ENCODE measurements at places on chromosomes 5 and 9.

- DNase-seq, result no peak
These were observed at the start of gene CMYA5 for GRCh38 chr5:79689541-79690466. Gene CMYA5, plus strand, starts transcription at chr5:79689836. Its CDS starts 72 bp downstream, at chr5:79689908.

GRCh38 chr5:24909210-24909609 lies 264.4 kb upstream of the CDH10 start:
- DNase-seq, result no peak

DNA sequence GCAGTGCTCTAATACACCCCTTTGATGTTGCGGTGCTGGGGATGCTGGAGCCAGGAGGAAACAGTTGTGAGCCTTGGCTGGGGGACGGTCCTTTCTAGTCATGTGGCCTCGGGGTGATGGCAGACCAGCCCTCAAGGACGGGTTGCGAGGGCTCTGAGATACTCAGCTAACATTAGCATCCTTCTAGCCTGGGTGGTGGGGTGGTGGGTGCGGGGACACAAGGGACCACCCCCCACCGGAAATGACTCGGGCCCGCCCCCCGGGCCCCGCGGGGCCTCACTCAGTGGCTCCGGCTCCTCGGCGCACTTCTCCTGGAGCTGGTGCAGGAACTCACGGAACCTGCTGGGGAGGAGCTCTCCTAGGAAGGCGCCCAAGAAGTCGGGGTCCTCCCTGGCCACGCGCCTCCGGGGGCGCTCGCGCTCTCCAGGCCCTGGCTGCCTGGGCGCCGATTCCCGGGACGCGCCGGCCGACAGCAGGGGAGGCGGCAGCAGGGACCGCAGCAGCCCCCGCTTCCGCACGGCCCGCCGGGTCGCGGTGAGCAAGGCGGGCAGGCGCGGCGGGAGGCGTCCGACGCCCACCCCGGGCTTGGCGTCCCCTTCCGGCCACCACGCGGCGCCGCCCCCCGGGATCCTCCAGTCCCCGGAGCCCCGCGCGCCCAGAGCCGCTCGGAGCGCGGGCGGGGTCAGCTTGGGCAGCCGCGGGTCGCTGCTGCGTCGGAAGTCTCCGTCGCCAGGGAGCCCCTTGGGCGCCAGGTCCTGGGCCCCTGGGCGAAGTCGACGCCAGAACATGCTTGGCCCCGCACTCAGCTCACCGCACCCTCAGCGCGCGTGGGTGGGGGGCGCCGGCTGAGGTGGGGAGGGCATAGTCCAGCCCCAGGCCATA lies 873 bp downstream of the C9orf50 start:
- peak; percentile 24 for DNase-seq

- no peak for DNase-seq
These were observed 5.9 kb downstream of the ITGA2 start for GRCh38 chr5:52995095-52995494.

- DNase-seq, result no peak
These were observed 3.9 kb downstream of the S1PR3 start for GRCh38 chr9:88995200-88995577.

GRCh38 chr5:9554122-9554521 lies 8.2 kb upstream of the SEMA5A start:
- no peak for DNase-seq

- no peak for DNase-seq
These were observed 1.7 kb upstream of the DCP2 start for GRCh38 chr5:112974901-112975300.

DNA sequence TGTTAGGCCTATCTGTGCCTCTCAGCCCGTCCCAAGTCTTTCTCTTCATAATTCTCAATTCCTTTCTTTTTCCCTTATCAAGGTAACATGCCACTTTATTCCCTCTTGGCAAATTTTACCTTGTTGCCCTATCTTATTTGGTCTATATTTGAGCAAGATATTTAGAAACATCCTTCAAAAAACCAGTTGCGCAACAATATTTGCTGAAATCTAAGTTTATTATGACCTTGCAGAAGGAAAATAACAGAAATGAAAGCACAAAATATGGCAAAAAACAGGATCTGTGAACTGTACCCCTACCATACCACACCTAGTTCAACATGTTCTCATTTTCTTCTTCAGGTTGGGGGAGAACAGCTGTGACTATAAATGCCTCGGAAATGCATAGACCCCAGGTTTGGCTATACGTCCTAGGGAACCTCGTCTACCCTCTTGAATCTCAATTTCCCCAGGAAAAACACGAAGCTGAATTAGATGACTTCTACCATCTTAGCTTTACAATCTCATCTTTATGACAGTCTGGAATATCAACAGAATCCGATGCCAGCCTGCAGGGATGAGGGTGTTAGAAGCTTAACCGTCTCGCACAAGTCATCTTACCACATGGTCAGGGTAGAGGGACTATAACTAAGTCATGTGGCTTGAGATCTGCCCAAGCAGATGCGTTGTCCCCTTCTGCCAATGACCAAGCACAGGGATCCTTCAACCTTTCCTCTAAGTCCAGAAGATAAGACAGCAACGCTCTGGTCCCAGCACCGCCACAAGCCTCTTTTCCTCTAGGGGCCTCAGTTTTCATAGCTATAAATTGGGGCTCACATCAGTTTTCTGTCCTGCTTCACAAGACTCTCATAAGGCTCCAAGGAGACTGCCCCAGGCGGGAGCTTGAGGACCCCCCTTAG lies 1.3 kb downstream of the LCP2 start:
- DNase-seq, result no peak

DNA sequence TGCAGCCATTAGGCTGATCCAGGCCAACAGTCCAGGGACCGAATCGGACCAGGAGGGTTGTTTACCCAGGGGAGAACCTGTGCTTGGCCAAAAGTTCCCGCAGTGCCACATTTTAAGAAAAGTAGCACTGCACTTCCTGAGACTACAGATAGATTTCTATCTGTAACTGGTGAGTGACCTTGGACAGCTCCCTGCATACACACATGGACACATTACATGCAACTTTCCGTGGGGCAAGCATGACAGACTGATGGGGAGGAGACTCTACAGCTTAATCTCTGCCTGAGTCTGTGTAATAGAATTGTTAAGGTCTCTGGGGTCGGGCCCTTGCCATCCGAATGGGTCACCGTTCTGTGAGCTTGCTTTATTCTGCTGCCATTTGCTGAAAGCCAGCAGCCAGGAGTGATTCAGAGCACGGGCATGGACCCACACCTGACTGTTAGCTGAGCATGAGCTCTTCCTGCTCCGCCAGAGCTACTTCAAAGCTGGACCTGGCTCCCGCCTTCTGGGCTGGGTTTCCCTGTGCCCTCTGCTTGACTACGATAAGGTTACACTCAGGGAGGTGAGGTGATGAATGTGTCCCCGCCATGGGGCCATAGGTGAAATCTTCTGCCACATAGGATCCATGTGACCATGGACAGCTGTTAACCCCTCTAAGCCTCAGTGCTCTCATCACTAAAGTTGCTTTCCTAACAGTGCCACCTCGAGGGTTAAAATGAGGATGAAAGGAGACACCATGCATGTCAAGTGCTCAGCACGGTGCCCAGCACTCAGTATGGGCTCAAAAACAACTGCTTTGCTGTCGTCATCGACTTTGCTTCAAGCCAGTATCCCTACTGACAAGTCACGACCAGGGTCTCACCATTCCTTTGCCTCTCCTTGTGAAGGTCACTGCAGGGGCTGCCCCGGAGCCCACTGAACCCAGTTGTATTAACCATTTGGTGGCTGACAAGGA lies 200.0 kb downstream of the MELK start:
- no peak for DNase-seq

- no peak for DNase-seq
These were observed 6.2 kb downstream of the SLC45A2 start for GRCh38 chr5:33978306-33978705.

DNA sequence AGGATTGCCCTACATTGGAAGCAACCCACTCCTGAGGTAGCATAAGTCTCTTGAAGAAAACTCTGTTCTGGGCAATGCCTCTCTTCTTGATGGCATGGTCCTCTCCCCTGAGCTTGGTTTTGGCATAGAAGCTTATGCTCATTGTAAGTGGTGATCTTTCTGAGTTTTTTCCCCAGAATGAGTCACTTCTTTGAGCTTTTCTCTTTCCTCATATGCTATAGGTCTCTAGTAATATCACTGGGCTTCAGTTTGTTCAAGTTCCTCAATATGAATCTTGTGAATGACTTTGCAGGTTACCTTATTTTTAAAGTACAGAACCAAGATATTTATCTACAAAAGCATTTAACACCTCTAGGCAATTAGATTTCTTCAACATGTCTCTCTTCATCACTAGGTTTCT lies 76.5 kb upstream of the ATG10 start:
- DNase-seq, result no peak

DNA sequence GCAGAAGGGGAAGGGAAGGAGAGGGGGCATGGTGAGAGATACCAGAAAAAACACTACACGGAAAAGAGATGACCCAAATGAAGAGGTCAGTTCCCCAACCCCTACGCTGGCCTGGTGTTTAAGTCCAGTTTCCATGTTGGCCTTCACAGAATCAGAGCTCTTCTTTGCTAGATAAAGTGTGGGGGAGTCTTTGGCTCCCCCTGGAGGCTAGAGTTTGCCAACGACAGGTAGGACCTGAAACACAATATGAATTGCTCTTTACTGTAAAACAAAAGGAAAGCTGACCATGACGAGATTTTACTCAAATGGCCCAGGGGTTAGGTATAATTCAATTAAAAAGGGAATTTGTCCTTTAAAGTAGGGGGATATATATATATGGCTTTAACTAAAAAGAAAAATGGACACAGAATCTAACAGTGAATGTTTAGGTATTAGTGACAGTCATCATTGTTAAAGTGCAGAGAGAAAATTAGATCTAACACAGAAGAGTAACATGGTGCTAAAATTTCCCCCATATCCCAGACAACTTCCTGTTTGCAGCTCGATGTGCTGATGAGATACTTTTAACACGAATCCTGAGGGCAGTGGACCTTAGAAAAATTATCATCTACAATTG lies 92.0 kb downstream of the SV2C start:
- peak; percentile 47 for DNase-seq

DNA sequence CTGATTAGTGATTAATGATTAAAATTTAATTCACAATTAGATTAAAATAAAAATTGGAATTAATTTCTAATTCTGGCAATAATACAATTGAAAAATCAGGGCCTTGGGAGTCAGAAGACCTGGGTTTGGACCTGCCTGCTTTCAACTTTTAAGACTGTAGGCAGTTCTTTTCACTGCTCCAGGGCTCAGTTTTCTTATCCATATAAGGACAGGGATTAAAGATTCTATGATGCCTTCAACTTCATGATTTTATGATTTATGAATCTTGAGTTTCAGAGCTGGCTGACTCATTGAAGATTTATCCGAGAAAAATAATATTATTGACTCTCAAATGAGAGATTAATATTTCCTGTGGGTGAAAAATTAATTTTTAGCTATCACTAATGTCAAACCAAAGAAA lies 208.6 kb upstream of the ANKH start:
- no peak for DNase-seq

DNA sequence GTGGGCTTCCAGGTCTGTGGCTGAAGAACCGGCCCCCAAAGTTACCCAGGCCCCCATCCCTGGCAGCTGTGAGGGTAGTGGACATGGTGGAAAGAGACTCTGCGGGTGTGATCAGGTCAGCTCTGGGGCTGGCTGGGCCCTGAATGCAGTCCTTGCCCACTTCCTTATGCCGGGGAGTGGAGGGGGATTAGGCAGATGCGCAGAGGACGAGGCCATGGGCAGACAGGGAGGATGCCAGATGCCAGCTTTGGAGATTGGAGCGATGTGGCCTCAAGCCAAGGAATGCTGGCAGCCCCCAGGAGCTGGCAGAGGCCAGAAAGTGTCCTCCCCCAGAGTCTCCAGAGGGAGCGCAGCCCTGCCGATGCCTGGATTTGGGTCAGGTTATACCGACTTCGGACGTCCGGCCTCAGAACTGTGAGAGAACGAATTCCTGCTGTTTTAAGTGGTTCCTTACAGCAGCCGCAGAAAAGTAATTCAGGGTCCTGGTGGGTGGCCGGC lies 69.8 kb downstream of the ADAMTS2 start:
- no peak for DNase-seq

DNA sequence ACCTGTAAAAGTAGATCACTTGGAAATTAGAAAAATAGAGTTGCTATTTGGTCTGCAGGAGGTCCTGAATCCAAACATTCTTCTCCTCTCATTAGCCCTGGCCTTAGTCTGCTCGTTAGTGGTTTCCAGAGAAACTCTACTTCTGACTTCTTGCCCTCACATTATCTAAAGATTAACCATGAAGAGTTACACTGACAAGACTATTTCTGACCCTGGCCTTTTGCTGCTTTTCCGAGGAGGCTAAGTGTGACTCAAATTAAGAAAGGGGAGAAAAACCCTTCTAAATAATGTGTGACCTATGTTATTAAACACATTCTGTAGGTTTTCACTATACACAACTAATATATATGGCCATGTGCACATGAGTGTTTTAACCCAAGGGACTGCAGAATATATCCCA lies 302.4 kb downstream of the RAB3C start:
- DNase-seq, result no peak

DNA sequence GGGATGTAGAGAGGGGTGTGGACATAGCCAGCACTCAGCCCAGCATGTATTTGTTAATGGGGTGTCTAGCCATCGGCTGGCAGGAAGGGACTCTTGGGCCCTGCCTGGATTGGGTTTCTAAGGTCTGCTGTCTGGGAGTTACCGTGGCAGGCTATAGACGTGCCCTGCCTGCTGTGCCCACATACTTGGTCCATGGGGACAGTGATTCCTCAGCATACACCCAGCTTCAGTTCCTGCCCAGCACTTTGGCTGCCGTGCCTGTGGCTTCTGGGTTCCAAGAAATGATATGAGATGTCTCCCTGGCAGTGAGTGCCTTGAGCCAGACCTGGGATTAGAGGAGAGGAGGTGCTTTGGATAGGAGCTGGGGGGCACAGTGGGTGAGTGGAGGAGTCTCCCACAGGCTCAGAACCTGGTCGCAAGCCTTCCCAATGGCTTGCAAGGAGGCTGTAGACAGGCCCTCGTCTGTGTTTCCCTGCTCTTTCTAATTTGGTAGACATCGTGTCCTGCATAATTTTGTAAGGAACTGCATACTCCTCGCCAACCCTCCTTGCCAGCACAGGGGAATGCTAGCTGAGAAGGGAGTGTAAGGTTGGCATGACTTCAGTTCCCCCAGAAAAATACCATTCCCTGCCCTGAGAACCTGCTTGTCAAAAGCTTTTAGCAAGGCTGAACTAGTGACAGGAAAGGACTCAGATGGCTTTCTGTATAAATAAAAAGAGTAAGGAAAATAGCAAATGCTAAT lies 287.9 kb downstream of the ZSWIM6 start:
- DNase-seq, result no peak

DNA sequence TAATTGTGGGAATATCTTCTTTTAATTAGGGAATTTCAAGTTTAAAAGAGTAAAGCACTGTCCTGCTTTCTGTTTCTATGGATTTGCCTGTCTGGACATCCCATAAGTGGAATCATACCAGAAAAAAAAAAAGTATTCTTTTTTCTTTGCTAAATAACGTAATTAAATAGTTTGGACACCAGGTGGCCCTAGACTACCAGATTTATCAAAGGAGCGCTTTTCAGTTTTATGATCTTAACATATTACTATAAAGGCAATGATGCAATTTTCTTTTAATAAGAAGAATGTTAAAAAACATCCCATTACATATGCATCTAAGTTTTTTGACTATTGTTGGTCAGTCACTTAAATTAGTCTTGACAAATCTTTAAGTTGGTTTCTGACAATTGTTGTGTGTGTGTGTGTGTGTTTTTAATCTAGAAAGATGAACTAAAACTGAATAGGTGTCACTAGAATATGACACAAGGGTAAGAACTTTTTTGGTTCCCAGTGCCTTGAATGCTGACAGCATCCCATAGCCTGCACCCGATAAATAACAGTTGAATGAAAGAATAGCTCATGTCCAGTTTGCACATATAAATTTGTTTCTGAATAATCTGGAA lies 49.5 kb downstream of the C5orf22 start:
- peak; percentile 21 for DNase-seq
